ENCODE measurements at places on chromosomes 7 and 10.

- no peak for DNase-seq
These were observed 8.2 kb downstream of the AIFM2 start for GRCh38 chr10:70124415-70124814.

DNA sequence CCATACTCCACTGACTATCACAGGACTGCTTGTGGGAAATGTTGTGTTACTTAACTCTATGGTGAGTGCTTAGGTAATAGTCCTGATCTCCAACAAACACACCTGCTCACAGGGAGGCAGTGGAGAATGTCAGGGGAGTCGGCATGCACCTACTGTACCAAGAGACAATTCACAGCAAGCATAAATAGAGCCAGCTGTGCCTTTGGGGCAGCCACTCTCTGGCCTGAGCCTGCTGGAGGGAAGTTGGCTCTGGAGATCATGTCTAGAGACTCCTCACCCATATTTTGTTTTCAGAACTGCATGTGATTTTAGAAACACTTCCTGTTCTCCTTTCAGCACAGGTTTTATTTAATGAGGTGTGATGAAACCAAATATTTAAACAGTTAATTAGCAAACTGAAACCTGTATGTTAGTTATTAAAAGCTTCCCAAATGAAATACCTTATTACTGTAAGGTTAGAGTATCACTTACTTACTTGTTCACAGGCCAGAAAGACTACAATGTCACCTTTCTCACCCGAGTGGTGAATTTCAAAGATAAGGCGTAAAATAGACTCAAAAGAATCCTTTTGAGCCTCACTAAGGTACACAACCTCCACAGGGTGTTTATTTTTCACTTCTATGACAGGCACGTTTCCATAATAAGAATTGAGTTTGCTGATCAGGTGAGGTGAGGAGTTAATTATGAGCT lies 21.8 kb downstream of the DHX32 start:
- no peak for DNase-seq

DNA sequence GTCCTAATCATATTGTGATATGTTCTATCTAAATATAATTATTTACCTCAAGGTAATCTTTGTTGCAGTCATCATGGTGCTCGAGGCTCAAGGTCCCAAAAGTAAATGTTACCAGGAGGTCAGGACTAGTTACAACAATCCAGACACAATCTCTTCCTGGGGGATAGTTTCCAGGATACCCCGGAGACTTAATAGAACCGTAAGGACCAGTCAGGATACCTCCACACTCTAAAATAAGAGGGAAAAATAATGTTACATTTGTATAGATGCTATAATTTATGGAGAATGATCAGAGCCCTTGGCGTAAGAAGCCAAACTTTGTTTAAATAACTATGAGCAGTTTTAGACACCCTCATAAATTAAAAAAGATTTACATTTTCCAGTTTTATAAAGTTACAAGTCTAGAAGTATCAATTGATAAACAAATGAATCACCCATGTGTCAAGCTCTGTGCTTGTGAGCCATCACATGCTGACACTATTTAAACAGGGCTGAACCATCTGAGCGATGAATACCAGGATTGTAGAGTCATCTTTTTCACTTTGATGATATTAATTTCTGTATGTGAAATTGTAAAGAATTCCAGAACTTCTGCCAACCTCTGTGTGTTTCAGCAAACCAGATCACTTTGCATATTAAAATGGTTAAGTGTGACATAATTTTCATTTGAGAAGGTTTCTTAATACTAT lies 41.3 kb downstream of the CUBN start:
- DNase-seq = no peak

- DNase-seq = no peak
These were observed 108.7 kb downstream of the TBXAS1 start for GRCh38 chr7:139937715-139938114.

DNA sequence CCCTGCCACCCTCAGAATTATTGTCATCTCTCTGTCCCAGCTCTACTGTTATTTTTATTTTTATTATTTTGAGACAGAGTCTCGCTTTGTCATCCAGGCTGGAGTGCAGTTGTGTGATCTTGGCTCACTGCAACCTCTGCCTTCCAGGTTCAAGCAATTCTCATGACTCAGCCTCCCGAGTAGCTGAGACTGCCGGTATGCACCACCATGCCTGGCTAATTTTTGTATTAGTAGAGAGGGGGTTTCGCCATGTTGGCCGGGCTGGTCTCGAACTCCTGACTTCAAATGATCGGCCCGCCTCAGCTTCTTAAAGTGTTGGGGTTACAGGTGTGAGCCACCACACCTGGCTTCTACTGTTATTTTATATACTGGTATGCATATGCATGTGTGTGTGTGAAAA lies 11.0 kb downstream of the CALHM2 start:
- DNase-seq = no peak

GRCh38 chr10:93758508-93758885 lies 761 bp downstream of the LGI1 start:
- no peak for DNase-seq

DNA sequence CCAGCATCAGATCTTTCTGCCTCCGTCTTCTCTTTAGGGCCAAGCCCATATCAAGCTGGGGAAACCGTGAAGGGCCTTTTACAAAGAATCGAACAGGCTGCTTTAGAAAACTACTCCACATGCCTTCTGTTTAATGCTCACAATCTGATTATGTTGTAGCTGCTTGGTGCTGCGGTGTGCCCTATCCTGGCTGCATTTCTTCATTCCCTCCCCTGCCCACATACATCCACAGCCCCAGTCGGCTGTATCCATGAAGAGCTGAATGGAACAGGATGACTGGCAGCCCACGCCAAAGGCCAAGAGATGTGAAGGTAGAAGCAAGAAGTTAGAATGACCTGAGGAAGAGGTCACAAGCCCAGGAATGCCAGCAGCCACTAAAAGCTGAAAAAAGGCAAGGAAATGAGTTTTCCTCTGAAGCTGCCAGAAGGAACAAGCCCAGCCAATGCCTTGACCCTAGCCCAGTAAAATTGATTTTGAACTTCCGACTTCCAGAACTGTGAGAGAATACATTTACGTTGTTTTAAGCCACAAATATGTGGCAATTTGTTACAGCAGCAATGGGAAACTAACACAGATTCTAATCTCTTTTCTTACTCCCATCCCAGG lies 22.2 kb downstream of the TAS2R41 start:
- no peak for DNase-seq

GRCh38 chr10:52703898-52704297 lies 68.7 kb downstream of the MBL2 start:
- no peak for DNase-seq

- no peak for DNase-seq
These were observed 254.2 kb downstream of the MAGI2 start for GRCh38 chr7:79199266-79199665.

DNA sequence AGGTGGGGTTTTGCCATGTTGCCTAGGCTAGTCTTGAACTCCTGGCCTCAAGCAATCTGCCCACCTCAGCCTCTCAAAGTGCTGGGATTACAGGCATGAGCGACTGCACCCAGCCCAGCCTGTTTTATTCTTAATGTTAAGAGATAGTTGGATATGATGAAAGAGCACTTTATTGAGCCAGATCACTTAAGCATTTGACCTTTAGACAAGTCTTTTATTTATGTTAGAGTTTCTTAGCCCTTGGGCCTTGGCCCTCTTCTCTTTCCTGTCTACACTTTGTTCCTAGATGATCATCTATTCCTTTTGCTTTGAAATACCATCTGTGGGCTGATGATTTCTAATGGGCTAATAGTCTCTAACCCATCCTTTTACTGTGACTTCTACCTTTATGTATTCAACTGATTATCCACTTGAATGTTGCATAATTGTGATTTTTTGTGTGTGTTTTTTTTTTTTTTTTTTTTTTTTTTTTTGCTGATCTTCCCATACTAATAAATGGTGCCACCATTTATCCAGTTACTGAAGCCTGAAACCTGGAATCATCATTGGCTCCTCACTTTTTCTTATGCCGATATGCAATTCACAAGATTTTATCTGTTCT lies 34.8 kb downstream of the BTRC start:
- DNase-seq = no peak

GRCh38 chr7:64849250-64849923 lies 53.7 kb upstream of the ZNF273 start:
- no peak for DNase-seq

- DNase-seq = peak; percentile 9
These were observed 181.4 kb downstream of the ARID5B start for GRCh38 chr10:62082729-62083411.

- no peak for DNase-seq
These were observed 209.8 kb upstream of the C7orf33 start for GRCh38 chr7:148380596-148381419.

DNA sequence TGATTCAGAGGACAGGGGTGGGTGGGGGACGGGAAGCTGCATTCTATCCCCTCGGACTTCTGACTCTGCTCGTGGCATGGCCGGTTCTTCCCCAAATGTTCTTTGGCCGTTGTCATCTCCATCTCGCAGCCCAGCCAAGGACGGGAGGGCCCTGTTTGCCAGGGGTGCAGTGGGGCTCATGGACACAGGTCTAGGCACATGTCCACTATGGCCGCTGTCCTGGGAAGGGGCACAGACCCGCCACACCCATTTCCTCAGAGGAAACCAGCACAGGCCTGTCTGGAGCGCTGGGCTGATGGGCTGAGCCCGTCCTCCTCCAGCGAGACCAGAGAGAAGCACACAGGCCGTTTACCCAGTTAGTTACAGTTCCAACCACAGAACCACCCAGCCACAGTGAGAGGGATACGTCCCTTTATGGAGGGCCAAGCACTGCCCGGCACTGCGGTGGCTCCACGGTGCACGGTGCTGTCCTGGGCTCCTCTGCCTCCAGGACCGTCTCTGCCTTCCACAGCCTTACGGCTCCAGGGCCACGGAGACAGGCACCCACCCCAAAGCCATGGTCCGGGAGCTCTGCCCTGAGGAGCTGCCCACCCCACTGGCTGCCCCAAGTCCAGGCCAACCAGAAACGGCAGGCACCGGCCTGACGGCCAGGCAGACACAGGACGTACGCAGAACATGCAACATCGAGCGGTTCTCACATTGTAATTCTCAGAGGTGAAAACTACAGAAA lies 20.2 kb downstream of the DPYSL4 start:
- DNase-seq = no peak

- DNase-seq = no peak
These were observed 39.5 kb downstream of the IL2RA start for GRCh38 chr10:6022660-6023059.

DNA sequence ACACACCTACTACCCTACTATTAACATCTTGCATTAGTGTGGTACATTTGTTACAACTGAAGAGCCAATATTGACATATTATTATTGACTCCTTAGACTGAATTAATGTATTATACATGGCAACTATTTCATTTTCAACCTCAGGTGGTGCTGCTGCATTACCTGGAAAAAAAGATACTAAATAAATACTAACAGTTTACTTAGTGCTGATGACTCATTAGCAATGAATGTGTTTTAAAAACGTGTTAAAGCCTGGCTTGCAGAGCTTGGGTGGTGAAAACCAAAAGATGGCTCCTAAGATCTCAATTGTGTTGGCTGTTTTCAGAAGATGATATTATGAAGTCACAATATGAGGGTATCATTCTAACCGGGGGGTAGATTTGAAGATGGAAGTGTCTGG lies 34.8 kb downstream of the CFAP43 start:
- no peak for DNase-seq

DNA sequence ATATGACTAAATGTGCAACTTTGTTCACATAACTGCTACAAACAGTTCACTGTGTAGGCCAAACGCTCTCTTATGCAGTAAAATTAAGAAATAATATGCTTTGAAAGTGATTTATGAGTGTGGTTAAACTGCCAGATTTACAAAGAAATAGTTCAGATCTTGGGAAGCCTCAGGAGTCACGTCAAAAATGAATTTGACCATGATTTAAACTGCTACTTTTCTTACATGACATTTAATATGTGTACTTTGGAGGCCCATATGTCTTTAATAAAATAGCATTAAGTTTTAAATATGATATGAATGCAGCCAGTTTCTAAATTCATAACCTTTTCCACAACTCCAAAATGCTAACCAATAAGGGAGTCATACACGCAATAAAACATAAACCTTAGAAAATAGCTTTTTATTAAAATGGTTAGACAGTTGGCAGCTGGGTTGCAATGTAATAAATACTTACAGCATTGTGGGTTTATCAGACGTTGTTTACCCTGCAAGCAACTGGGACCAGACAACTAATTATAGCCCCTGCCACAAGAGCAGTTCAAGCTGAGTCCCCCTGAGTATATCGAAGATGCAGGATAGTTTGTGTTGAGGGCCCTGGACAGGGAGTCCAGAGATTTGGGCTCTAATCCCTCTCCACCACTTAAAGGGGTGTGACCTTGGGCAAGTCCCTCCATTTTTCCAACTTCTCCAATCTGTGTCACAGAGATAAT lies 640.4 kb downstream of the LRMDA start:
- no peak for DNase-seq

DNA sequence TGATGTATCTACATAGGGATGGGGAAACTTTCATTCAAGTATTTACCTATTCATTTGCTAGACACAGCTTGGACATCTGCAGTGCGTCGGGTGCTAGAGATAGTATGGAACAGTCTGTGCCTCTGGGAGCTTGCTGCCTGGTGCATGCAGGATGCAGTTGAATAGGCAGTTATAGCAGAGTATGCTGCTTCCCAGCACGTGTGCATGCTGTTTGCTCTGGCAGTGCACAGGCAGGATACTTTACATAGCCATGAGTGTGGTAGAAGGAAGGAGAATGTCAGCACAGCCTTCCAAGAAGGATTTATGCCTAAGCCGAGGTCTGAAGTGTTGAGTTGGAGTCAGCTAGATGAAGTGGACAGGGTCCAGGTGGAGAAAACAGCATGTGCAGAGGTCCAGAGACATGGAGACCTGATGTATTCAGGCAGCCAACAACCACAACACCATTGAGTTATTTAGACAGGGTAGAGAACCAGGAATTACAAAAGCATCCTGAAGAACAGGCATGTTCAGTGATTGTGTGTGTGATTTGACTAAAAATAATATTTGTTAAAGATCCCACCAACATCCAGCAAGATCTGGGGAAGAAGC lies 8.1 kb downstream of the MAP3K8 start:
- DNase-seq = no peak

DNA sequence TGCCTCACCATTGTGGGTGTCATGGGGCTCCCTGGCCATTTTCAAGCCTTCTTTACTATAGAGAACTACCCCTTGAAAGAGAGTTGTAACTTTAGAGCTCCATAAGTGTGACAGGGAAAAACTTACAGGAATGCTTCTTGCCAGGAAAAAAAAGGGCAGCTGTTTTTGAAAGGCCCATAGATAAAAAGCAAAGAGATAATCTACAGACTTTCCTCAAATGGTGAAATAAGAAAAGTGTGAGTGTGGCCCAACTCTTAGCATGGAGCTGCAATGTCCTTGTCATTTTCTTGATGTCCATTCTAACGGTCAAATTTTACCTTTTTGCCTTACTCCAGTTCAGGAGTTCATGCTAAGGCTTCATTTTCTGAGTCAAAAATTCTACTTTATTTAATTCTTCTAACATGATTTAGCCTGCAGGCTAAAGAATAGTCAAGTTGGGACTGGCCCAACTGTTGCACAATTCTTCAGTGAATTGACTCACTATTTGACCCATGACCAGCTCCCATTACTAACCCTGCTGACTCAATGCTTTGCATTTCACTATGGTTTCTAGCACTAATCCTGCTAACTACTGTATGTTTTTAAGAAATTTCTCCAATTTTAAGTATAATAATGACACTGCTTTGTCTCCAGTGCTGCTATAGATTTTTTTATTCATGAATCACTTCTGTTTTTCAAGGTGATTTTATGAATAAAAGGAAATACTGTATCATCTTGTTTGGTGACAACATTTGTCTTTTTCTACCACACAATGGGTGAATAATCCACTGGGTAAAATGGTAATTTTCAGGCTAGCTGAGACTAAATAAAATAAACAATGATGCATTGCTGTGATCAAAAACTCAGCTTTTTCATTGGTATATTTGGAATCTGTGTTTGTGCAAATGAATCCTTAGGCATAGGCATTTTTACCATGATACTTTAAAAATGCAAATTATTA lies 41.4 kb upstream of the SGCE start:
- no peak for DNase-seq

GRCh38 chr7:37833107-37833817 lies 15.1 kb upstream of the NME8 start:
- peak; percentile 7 for DNase-seq
